Activated CD4-positive, alpha-beta T cell treated with anti-CD3 and anti-CD28 coated beads, Interleukin-2, amount 10 ng/mL, durations not matched to agents 24 days and 14 days (primary cell): ENCODE measurements at places on chromosomes 1 and 21. TPM values are rescaled to one million over a fixed set of nuclear protein-coding genes. Genes with fewer than 3 reads are reported as not detected.

DNA sequence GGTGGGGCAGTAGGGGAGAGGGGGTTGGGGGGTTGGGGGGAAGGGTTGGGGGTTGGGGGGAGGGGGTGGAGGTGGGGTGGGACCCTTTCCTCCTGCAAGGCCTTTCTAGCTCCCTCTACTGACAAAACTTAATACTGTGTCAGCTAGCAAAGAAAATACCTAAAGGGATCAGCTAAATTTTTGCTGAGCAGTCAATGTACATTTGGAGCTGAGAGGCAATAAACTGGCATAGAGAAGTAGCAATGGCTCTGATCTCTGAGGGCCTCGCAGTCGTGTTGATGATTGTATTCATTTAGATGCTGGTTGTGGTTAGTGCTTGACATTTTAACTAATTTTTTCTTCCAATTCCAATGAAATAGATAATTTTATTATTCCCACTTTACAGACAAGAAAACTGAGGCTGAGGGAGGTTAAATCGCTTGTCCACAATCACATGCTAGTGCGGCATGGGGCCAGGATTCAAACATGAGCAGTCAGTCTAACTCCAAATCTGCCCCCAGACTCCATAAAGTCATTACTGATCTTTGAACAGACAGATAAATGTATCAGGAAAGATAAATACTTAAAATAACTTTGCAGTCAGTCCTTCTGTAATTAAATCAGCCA lies 357.1 kb downstream of the DISC1 start:
- H3K36me3 ChIP-seq = no peaks in the 10 kb centered on the region
- H3K4me1 ChIP-seq = no peaks in the 10 kb centered on the region
- H3K27ac ChIP-seq = no peak overlapping the region

DNA sequence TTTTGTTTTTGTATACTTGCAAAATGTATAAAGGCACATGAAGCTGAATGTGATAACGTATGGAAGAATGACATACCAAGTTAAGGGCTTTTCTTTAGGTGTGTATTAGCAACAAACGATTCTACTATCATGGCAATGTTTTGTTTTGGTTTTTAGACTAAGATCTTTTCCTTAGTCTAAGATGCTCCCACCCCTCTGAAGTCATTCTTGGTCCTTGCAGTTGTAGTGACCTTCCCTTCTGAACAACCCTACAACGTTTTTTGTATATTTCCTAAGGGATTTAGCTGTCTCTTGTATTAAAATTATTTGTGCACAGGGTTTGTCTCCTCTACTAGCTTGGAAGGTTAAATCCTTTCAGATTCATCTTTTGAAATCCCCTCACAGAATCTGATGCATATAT lies 61.0 kb downstream of the SPAG17 start:
- no peak overlapping the region for H3K27ac ChIP-seq
- no peaks in the 10 kb centered on the region for H3K4me1 ChIP-seq
- H3K27me3 ChIP-seq = no peaks in the 10 kb centered on the region
- no peak for DNase-seq
- no peaks in the 10 kb centered on the region for H3K36me3 ChIP-seq
- no peak overlapping the region for H3K4me3 ChIP-seq

GRCh38 chr1:150224983-150225382 lies 10.9 kb downstream of the ANP32E start:
- no peak for DNase-seq
- H3K4me3 ChIP-seq = no peak overlapping the region
- H3K27ac ChIP-seq = no peak overlapping the region
- H3K27me3 ChIP-seq = no peaks in the 10 kb centered on the region
- H3K36me3 ChIP-seq = peaks cover 59% of the 10 kb centered on the region

DNA sequence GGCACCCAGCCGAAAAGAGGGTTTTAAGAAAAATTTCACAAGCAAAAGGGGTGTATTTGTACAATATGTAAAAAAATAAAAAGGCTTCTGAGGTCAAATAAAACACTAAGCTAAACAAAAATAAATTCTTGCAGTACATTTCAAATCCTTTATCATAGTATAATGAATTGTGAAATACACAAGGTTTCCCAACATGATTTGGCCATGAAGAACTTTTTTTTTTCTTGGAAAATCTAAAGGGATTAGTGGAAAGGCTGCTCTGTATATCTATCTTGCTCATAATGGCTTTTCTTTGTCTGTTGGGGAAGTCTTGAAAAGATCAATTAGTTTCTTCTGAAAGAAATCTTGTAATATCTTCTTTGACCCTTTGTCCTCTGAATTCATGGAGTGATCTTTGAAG lies 593.4 kb downstream of the PLPP3 start:
- no peaks in the 10 kb centered on the region for H3K36me3 ChIP-seq
- no peak overlapping the region for H3K4me3 ChIP-seq
- no peaks in the 10 kb centered on the region for H3K27me3 ChIP-seq
- H3K4me1 ChIP-seq = no peaks in the 10 kb centered on the region
- no peak for DNase-seq

DNA sequence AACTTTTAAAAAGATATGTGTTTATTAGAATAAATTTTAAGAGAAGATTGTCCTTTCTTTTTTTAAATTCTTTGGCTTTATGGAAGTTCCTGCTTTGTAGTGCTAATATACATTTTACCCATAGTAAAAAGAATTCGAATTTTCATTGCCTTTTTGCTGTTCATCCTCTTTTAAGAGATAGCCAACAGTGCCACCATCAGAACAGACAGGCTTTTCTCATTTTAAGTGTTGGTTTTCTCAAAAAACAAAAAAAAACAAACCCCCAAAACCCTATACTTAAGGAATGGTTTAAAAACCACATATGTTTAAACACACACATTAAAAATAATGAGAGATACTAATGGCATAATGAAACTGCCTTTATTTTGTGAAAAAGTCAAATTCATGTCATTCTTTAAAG lies 118.8 kb downstream of the NEK7 start:
- no peak overlapping the region for H3K27ac ChIP-seq
- H3K27me3 ChIP-seq = no peaks in the 10 kb centered on the region
- DNase-seq = no peak
- no peak overlapping the region for H3K4me3 ChIP-seq
- H3K4me1 ChIP-seq = peaks cover 1% of the 10 kb centered on the region

GRCh38 chr1:187928288-187928687 lies 1099.5 kb downstream of the PLA2G4A start:
- no peaks in the 10 kb centered on the region for H3K36me3 ChIP-seq
- no peak overlapping the region for H3K4me3 ChIP-seq
- no peaks in the 10 kb centered on the region for H3K27me3 ChIP-seq
- DNase-seq = no peak

GRCh38 chr1:90347366-90347765 lies 352.5 kb downstream of the ZNF326 start:
- no peak overlapping the region for H3K27ac ChIP-seq
- no peaks in the 10 kb centered on the region for H3K36me3 ChIP-seq
- H3K27me3 ChIP-seq = no peaks in the 10 kb centered on the region

- H3K27me3 ChIP-seq = peaks cover 4% of the 10 kb centered on the region
- H3K4me3 ChIP-seq = no peak overlapping the region
- peaks cover 4% of the 10 kb centered on the region for H3K4me1 ChIP-seq
- H3K27ac ChIP-seq = no peak overlapping the region
- DNase-seq = no peak
Measured at GRCh38 chr1:228740543-228741317, 5.5 kb downstream of the RHOU start.

DNA sequence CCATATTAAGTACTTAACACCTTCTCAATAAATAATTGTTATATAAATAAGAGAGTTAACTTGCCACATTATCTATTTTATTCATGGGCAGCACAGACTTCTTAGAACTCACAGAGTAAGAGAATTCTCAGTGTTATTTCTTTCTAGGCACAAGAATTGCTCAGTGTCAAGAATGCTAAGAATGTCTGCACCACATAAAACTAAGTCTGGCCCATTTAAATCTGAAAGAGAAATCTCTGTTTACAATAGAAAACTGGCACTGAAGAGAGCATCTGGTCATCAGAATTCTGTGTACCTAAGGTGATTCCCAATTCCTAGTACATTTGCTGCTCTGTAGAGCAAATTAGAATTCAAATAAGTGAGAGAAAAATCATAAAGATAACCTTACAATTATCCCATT lies 3.8 kb downstream of the OR10K2 start:
- no peak overlapping the region for H3K4me3 ChIP-seq
- H3K27ac ChIP-seq = no peak overlapping the region
- H3K27me3 ChIP-seq = peaks cover 1% of the 10 kb centered on the region
- H3K4me1 ChIP-seq = no peaks in the 10 kb centered on the region

- H3K4me1 ChIP-seq = no peaks in the 10 kb centered on the region
- no peaks in the 10 kb centered on the region for H3K36me3 ChIP-seq
- no peak overlapping the region for H3K27ac ChIP-seq
- no peaks in the 10 kb centered on the region for H3K27me3 ChIP-seq
- no peak for DNase-seq
Measured at GRCh38 chr1:81617308-81617967, 183.3 kb upstream of the ADGRL2 start.

GRCh38 chr1:228927946-228928898 lies 192.9 kb downstream of the RHOU start:
- DNase-seq = peak; percentile 62
- no peaks in the 10 kb centered on the region for H3K36me3 ChIP-seq
- peak overlapping the region; percentile 25 for H3K27ac ChIP-seq
- H3K27me3 ChIP-seq = peaks cover 23% of the 10 kb centered on the region

- H3K27me3 ChIP-seq = peaks cover 7% of the 10 kb centered on the region
- no peak for DNase-seq
- H3K36me3 ChIP-seq = no peaks in the 10 kb centered on the region
- H3K4me1 ChIP-seq = no peaks in the 10 kb centered on the region
Measured at GRCh38 chr1:157982136-157982535, 11.3 kb upstream of the KIRREL1 start.

GRCh38 chr1:15412175-15412800 lies 2.6 kb downstream of the EFHD2 start:
- H3K27ac ChIP-seq = peak overlapping the region; percentile 91
- H3K4me1 ChIP-seq = peaks cover 56% of the 10 kb centered on the region
- peak overlapping the region; percentile 96 for H3K4me3 ChIP-seq
- H3K27me3 ChIP-seq = peaks cover 17% of the 10 kb centered on the region
- peaks cover 47% of the 10 kb centered on the region for H3K36me3 ChIP-seq

DNA sequence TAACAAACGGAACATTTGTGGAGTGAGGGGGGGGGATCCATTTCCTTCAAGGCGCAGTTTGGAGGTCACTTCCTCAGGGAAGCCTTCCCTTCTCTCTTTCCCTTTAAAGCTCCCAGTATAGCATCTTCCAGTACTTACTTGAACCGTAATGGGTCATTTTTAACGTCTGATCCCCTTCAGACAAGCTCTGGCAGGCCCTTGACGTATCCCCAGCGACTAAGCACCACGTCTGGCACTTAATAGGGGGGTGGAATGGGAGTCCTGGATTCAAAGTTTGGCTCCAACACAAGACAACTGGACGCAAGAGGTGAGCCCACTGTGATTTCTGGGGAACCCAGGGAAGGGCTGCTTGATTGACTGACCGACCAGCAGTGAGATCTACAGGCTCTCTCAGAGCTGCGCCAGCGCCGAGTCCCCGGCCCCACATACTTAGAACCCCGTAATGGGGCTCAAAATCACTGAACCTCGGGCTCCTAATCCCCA lies 441 bp downstream of the YARS1 start:
- DNase-seq = no peak
- peak overlapping the region; percentile 98 for H3K27ac ChIP-seq
- peaks cover 52% of the 10 kb centered on the region for H3K36me3 ChIP-seq
- H3K27me3 ChIP-seq = no peaks in the 10 kb centered on the region
- peak overlapping the region; percentile 99 for H3K4me3 ChIP-seq
- peaks cover 55% of the 10 kb centered on the region for H3K4me1 ChIP-seq

- peaks cover 6% of the 10 kb centered on the region for H3K4me1 ChIP-seq
- H3K4me3 ChIP-seq = no peak overlapping the region
- H3K27ac ChIP-seq = no peak overlapping the region
- no peak for DNase-seq
Measured at GRCh38 chr1:243313635-243314536, 58.0 kb downstream of the SDCCAG8 start.

DNA sequence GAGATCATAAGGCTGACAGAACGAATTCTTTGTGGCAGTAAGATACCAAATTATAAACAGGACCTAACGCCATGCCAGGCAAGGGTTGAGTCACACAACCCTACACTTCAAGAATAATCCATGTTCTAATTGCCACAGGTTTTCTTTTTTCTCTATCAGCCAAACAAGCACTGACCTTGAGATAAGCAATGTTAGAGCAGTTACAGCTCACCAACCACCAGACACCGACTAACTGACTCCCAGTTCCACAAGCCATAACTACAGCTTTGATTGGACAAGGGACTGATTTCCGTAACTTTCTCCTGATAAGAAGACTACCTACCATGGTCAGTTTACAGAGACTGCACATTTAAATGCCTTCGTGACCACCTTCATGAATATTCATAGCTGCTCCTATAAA lies 149.6 kb downstream of the PTPRU start:
- no peaks in the 10 kb centered on the region for H3K4me1 ChIP-seq
- H3K36me3 ChIP-seq = no peaks in the 10 kb centered on the region
- peaks cover 14% of the 10 kb centered on the region for H3K27me3 ChIP-seq
- H3K27ac ChIP-seq = no peak overlapping the region
- no peak overlapping the region for H3K4me3 ChIP-seq

DNA sequence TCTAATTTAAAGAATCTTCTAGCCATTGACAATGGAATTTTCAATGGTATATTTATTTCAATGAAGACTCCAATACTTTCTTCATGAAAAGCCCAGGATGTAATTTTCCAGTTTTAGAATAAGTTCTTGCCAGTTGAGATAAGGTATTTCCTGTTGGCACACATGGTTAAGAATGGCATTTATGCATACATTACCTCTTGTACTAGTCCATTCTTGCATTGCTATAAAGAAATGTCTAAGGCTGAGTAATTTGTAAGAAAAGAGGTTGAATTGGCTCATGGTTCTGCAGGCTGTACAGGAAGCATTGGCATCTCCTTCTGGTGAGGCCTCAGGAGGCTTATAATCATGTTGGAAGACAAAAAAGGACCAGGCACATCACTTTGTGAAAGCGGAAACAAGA lies 1179.6 kb downstream of the AMY1C start:
- no peaks in the 10 kb centered on the region for H3K4me1 ChIP-seq
- no peaks in the 10 kb centered on the region for H3K36me3 ChIP-seq
- no peaks in the 10 kb centered on the region for H3K27me3 ChIP-seq
- DNase-seq = no peak
- H3K27ac ChIP-seq = no peak overlapping the region

The EVA1C gene
- total RNA-seq = 6.0 and 8.2 TPM in 2 replicates

The SELL gene
- total RNA-seq = 82.3 and 92.7 TPM in 2 replicates

The GJC2 gene
- total RNA-seq = 0.69 and 0.96 TPM in 2 replicates

The TNFRSF9 gene
- 30.5 and 30.9 TPM in 2 replicates for total RNA-seq

The TMEM35B gene
- total RNA-seq = 20.1 and 22.1 TPM in 2 replicates

The DEPDC1 gene
- 10.8 and 13.3 TPM in 2 replicates for total RNA-seq

The KLHDC9 gene
- not detected in 2 replicates for total RNA-seq

The ACP6 gene
- total RNA-seq = 9.5 and 15.3 TPM in 2 replicates

The CELA3B gene
- not detected in 2 replicates for total RNA-seq
